ENCODE measurements at places on chromosomes 6 and 20. TPM values are rescaled to one million over a fixed set of nuclear protein-coding genes. Genes with fewer than 3 reads are reported as not detected.

Gene LGSN
- not detected for polyA plus RNA-seq

Gene MYH7B
- 0.02 TPM for polyA plus RNA-seq

Gene TMEM244
- not detected for polyA plus RNA-seq

Gene TINAG
- polyA plus RNA-seq, result not detected

- DNase-seq, result no peak
Measured at GRCh38 chr6:79842376-79843040, 104.8 kb downstream of the ELOVL4 start.

DNA sequence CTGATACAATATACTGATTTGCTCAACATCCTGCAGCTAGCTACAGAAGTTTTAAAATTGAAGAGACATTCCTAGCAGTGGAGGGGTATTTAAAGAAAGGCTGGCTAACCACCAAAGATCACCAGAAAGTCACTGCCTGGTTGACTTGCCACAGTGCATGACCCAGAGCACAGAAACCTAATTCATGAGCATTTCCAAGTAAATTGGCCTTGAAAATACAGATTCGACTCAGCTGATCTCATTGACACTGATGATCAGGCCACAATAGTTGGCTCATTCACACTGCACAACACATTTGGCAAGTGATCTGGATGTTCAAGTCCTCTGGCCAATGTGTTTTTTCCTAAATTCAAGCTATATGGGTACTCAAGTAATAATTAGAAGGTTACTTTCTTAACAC, 13.3 kb upstream of the TDRD6 start:
- DNase-seq, result no peak

- DNase-seq, result peak; percentile 92
Measured at GRCh38 chr6:149026530-149026942, 279.7 kb downstream of the UST start.

DNA sequence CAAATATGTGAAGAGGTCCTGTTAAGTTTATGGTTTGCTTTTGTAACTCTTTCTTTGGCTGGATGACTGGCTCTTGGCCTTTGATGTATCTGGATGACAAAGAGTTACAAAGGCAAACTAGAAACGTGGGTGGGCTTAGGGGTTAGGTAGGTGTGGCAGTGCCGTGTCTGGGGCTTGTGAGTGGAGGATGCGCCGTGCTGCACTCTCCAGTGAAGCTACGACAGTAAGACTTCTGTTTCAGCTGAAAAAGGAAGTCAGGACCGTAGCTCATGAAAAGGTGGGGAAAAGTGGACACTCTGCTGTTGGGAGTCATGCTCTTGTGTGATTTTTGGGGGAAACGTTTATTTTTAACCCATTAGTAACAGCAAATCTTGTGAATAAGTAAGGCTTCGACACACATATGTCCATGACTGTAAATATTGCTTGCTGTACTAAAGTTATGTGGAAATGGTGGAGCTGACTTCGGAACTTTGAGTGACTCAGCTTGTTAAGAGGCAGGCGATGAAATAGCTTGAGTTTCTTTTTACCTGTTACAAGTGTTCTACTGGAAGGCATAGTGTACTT, 45.6 kb downstream of the DUSP22 start:
- DNase-seq, result no peak

- DNase-seq, result no peak
Measured at GRCh38 chr6:160104821-160105517, 16.6 kb upstream of the SLC22A1 start.

GRCh38 chr6:47483853-47484546, 6.4 kb downstream of the CD2AP start:
- DNase-seq, result no peak

- no peak for DNase-seq
Measured at GRCh38 chr6:36177166-36177565, 19.4 kb upstream of the BRPF3 start.

- no peak for DNase-seq
Measured at GRCh38 chr6:163709255-163709654, 294.7 kb downstream of the QKI start.

All from AG04450 (cell line).